Stimulated activated CD4-positive, alpha-beta T cell treated with anti-CD3 and anti-CD28 coated beads, Interleukin-15, amount 100 ng/mL, for 48 hours (primary cell): ENCODE measurements at places on chromosomes 1 and 21.
A peak's percentile ranks its signal among the peaks of the same experiment; 100 is the strongest.

GRCh38 chr1:15584489-15585363 is at the start of gene AGMAT:
Gene AGMAT, minus strand, starts transcription at chr1:15585051. Its CDS starts 84 bp downstream, at chr1:15584967.
- peak; percentile 64 for DNase-seq

GRCh38 chr1:14487671-14488070 is 110.8 kb upstream of the KAZN start:
- DNase-seq: no peak

GRCh38 chr1:73887412-73887811 is 310.6 kb downstream of the LRRIQ3 start:
- DNase-seq: no peak

DNA sequence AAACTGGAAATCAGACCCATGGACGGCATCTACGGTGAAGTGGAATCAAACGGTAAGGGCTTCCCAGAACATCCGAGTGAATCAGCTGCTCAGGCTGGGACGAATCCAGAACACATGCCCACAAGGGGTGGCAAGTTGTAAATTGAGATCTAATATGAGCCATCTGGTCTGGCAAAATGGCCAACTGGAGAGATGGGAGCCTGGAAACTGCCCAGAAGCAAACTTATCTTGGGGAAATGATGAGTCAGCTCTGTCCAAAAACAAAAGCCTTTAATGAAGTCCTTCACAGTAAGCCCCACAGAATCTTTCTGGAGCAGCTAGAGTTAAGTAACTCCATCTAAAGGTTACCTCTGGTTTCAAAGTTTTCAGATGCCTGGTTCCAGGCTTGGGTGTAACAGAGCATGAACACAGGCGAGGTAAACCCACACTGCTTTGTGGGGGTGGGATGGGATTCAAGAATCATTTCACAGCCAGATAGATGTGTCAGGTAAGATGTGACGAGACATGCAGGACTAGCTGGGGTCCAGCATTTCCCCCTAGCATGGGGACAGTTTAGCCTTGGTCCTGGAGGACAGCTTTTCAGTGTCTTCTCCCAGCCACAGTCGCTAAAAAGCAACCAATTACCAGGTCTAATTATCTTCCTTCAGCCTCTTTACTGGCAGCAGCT is 10.5 kb upstream of the SRP9 start:
- no peak for DNase-seq

GRCh38 chr1:178727014-178727895 is 2.2 kb downstream of the RALGPS2 start:
- no peak for DNase-seq

- no peak for DNase-seq
These were observed 22.6 kb upstream of the RAP1GAP start for GRCh38 chr1:21691739-21692138.

GRCh38 chr1:42777852-42778251 is 6.9 kb upstream of the TMEM269 start:
- no peak for DNase-seq

DNA sequence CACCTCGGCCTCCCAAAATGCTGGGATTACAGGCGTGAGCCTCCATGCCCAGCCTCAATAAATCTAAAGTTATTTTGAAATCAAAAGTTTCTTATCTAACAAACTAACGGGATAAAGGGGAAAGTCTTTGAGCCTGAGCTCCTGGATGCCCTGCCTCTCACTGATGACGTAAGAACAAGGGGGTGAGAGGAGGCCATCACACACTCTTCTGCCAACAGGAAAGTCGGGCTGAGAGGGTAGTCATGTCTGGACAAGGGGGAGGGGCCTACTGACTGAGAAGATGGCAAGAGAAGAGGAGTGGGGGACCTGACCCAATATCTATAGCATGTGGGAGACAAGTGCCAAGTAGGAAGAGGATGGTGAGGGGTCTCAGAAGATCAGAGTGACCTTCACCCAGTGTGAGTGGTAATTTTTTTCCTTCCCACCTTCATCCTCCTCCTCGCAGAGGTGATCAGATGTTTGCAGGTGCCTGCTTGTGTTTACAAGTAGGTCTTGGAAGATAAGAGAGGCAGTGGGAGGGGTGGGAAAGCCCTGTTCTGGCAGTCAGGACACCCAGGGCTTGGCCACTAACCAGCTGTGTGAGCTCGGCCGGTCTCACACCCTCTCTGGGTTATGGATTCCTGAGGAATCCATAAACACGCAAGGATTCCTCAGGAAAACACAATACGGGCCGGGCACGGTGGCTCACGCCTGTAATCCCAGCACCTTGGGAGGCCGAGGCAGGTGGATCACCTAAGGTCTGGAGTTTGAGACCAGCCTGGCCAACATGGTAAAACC is 9.6 kb downstream of the UQCRHL start:
- DNase-seq: no peak

GRCh38 chr21:30354308-30355005 is 6.1 kb upstream of the KRTAP23-1 start:
- DNase-seq: no peak

DNA sequence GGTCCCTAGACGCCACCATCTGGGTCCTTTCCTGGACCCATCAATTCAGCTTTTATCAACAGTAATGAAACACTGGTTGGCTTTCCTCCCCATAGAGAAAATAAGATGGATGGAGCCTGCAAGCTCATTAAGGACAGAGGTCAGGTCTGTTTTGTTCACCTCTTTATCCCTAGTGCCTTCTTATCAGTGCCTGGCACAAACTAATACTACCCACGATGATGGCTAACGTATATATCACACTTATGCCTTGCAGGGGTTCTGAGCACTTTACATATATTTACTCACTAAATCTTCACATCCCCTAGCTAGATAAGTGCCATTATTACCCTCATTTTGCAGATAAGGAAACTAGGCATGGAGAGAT is 5.1 kb upstream of the UBXN10 start:
- DNase-seq: no peak

GRCh38 chr1:174397261-174397660 is 50.5 kb upstream of the GPR52 start:
- DNase-seq: no peak

DNA sequence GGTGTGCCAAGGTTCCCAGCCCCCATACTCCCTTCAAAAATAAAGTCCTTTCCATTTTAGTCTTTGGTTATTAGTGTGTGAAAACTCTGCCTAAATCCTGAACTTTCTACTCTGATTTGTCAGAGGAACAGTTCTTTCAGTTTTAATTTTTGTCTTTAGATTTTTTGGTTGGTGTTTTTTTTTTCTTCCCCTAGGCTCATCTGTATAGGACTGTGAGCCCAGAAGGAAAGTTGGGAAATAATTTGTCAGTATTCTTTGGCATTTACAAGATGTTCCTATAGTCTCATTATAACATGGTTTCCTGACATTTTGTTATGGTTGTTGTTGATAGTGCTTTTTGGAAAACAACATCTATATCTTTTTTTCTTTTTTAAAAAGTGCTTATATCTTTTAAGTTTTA is 38.0 kb downstream of the LAMC1 start:
- DNase-seq: no peak

DNA sequence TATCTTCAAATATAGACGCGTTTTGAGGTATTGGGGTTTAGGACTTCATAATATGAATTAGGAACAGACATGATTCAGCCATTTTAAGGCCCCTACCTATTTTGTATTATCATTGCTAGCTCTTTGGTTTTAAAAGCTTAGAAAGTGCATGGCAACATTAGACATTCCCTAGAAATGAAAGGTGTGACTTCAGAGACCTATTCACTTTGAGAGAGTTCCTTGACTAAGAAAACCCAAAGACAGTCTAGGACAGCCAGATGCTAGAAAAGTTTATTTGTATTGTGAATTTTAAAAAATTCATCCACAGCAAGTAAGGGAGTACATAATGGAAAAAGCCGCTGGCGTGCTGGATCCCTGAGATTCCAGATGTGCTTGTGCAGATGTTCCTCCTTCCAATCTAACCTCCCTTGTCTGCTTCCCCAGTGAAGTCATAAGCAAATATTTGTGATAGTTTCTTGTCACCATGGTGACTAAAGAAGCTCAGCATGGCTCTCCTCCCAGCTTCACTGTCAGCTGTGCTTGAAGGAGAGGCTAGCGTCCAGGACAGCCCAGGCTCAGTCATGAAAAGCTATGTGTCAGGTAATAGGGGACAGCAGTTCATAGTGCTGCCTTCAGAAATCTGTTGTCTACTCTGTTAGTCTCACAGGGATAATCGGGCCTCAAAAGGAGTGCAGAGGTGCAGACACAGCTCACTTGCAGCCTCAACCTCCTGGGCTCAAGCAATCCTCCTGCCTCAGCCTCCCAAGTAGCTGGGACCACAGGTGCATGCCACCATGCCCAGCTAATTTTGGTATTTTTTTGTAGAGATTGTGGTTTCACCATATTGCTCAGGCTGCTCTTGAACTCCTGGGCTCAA is 34.8 kb downstream of the KPNA6 start:
- no peak for DNase-seq

DNA sequence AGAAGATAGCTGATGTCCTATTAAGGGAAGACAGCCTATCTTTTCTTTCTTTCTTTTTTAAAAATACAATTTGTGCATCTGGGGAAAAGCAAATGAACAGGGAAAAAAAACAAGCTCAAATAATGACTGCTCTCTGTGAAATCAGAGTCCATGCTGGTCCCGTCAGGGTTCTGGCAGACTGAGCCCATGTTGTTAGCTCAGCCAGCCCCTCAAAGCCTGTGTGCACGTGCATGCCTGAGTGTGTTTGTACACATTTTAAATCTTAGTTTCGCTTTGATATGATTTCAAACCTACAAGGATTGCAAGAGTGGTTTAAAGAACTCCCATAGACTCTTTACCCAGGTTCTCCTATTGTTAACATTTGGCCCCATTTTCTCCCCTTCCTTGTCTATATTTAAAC is 231.8 kb upstream of the GREM2 start:
- no peak for DNase-seq

DNA sequence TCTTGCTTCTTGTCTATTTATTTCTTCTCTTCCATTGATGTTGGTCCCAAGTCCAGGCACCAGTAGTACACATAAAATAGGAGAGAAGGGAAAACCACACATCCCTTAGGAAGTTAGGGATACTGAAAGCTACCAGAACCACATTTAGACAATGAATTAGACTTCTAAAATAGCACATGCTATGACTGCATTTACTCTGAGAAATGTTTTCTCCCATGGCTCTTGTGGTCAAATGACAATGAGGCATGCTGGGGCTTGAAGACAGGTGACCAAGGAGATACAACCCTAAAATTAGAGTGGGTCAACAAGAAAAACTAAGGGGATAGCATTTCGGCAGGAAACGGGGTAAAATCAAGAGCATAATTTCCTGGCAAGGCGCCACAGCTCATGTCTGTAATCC is 17.1 kb downstream of the MTOR start:
- no peak for DNase-seq

DNA sequence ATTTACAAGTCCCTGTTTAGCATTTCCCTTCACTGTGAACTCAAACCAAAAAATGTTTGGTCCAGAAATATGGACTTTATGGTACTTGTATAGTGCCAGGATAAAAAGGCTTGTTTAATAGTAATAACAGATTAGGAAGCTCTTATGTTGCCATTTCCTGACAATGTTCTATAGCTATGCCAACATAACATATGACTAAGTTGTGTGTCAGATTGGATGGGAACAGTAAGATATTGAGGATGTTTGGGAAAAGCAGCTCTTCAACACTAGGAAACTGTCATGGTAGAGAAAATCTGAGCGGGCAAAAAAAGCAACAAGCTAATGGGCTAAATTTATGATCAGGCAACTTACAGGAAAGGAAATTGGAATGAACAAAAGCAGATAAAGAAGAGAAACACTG is 287.1 kb upstream of the ADGRL4 start:
- no peak for DNase-seq

DNA sequence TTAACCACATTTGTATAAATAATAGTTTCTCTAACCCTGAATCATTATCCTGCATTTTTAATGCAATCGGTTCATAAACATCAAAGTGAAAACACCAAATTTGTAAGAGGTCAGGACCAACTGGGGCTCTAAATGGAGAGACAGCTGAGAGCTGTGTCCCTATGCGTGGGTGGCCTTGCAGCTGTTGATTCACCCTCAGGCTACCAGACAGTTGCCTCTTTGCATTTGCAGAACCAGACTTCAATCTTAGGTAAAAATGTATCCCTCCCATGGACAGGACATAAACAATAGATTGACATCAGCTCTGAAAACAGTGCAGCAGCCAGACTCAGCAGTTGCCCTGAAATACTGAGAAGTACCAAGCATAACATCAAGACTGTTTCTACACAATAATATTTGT is 8.8 kb upstream of the TGFB2 start:
- no peak for DNase-seq

DNA sequence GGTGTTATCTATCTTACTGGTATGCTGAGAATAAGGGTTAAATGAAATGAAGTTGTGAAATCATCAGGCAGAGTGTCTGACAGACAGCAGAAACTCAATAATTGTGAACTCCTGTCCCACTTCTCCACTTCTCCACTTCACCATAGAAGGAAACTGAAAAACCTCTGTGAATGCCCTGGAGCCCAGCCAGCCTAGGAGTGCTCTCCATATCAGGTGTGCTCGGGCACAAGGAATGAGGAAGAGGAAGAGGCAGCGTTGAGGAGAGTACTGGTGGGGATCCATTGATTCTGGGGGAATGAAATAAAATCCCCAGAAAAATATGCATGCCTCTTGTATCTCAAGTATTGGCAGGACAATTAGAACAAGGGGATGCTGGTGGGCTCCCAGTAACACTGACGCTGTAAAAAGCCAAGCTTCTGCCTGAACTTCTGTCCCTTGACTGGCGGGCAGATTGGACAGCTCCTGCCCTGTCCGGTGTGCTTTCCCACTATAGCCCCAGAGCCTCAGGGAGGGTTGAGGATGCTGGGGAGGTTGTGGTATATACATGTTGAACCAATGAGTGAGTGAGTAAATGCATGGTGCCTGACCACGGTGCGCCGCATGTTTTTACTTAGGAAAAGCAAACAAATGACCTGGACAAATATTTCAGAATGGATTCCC is 47.7 kb downstream of the NMNAT2 start:
- DNase-seq: no peak

- DNase-seq: no peak
These were observed 138.2 kb upstream of the SPAG17 start for GRCh38 chr1:118323246-118323645.

DNA sequence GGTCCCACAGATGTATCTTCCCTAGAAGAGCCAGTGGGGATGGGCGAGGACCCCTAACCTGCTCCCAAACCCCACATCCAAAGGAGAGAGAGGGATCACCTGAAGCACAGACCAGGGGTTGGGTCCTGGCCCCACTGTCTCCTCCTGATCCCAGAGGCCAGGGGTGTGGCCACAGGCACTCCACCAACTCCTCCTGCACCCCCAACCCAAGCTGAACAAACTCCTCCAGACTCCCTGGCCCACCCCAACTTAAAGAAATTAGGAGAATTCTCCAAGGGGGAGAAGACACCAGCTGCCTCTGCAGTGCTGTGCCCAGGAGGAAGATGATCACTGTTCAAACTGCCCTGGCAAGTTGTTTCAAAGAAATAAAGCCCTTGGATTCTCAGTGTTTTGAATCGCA is 4.5 kb upstream of the PRAMEF12 start:
- DNase-seq: no peak

- DNase-seq: no peak
These were observed 51.5 kb upstream of the ZNF644 start for GRCh38 chr1:91073299-91073698.

GRCh38 chr1:160844447-160845232 is 18.0 kb downstream of the CD244 start:
- DNase-seq: no peak

- DNase-seq: no peak
These were observed 21.3 kb upstream of the KCNQ4 start for GRCh38 chr1:40762144-40762923.

GRCh38 chr1:212137854-212138253 is 102.3 kb downstream of the DTL start:
- no peak for DNase-seq
